NCI-H1048 (cell line): ENCODE measurements at places on chromosomes 1 and 21.

DNA sequence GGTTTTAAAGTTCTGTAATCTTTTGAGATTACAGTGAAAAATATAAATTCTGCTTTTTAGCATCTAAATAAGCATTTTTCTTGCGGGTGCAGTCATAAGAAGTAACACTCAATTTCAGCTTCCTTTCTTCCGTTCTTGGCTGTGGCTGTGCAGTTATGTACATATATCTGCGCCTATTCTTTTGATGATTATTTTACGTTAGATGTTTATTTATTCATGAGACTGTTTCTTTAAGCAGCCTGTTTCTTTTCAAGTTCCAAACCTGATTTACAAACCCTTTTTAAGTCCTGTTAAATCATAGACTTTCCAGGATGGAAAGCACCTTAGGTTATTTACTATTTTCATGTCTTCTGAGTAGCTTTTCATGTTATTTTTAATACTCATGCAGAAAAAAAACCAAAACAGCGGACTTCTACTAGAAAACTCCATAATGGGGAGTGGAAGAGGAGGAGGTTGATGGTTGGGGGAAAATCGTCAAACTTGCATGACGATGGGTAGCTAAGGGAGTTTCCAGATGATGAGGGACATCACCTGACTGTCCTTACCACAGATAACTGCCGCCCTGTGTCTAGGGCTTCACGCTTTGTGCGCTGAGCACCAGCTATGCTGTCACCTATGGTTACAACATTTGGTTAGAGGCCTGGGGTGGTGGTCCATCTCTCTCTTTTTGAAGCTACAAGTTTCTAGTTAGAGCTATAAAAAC is 2.6 kb downstream of the PRDM2 start:
- DNase-seq: no peak

- no peak for DNase-seq
These were observed 11.5 kb downstream of the ALDH4A1 start for GRCh38 chr1:18890706-18891425.

GRCh38 chr1:111507411-111508201 is 4.2 kb upstream of the ADORA3 start:
- DNase-seq: no peak

- DNase-seq: no peak
These were observed 2.1 kb downstream of the SETDB1 start for GRCh38 chr1:150928286-150928685.

- no peak for DNase-seq
These were observed 123.7 kb upstream of the EDN2 start for GRCh38 chr1:41608211-41608610.

DNA sequence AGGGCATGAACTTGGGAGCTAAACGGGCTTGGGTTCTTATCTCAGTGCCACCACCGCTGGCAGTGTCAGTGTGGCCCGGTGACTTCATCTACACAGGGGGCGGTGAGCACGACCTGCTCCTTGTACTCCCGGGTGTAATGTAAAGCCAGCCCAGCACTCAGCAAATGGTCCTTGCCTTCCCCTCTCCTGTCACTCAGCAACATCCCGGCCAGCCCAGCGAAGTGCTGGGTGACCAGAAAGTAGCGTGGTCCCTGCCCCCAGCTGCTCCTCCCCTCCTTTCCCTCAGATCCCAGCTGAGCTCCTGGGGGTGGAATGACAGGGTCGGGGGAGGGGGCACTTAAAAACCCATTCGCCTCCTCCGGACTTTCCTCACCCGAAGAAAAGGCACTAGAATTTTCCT is 7.2 kb downstream of the KCNN3 start:
- DNase-seq: no peak

- no peak for DNase-seq
These were observed 180.1 kb downstream of the CAMTA1 start for GRCh38 chr1:6965083-6965934.

- peak; percentile 99 for DNase-seq
These were observed at the start of gene EPRS1 for GRCh38 chr1:220046052-220046930. Gene EPRS1 (minus strand): TSS chr1:220046505. CDS start chr1:220046388, 117 bp downstream.

- no peak for DNase-seq
These were observed 19.8 kb downstream of the OLFML2B start for GRCh38 chr1:162003830-162004215.

DNA sequence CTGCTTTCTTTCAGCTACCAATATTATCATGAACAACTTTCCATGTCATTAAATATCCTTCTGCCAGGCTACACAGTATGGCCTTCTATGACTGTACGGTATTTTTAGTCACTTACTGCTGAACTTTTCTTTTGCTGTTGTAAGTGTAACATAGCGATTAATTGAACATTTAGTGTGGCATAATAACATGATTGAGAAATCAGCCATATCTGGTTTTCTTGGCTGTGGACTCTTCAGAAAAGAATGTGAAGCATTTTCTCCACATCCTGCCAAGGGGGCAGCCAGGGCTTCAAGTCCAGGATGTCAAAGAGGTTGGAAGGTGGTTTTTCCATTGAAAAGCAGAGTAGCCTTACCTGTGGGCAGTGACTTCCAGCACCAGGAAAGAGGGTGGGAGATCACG is 8.8 kb upstream of the AHCYL1 start:
- no peak for DNase-seq

DNA sequence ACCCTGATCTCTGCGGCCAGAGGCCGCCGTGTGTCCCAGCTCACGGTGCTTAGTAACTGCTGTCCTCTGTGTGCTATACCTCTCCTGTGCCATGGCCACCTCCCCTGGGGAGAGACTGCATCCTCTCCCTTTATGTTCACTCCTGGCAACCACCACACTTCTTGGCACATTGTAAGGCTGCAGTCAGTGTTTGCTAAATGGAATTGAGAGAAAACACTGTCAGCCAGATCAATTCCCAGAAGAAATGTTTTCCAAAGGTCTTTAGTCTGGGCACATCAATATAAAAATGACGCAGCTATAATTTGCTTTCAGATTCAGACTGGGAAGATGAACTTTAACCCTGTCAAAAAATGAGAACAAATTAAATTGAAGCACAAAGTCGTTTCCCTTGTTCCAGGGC is 96.8 kb downstream of the BEND5 start:
- no peak for DNase-seq

GRCh38 chr1:47382399-47382983 is 33.6 kb upstream of the FOXE3 start:
- DNase-seq: no peak

- no peak for DNase-seq
These were observed 351.2 kb downstream of the SMYD3 start for GRCh38 chr1:246155923-246156322.

- DNase-seq: no peak
These were observed 784.4 kb upstream of the ADGRL4 start for GRCh38 chr1:79790950-79791349.

GRCh38 chr1:166017395-166017794 is 149.4 kb downstream of the FAM78B start:
- no peak for DNase-seq

DNA sequence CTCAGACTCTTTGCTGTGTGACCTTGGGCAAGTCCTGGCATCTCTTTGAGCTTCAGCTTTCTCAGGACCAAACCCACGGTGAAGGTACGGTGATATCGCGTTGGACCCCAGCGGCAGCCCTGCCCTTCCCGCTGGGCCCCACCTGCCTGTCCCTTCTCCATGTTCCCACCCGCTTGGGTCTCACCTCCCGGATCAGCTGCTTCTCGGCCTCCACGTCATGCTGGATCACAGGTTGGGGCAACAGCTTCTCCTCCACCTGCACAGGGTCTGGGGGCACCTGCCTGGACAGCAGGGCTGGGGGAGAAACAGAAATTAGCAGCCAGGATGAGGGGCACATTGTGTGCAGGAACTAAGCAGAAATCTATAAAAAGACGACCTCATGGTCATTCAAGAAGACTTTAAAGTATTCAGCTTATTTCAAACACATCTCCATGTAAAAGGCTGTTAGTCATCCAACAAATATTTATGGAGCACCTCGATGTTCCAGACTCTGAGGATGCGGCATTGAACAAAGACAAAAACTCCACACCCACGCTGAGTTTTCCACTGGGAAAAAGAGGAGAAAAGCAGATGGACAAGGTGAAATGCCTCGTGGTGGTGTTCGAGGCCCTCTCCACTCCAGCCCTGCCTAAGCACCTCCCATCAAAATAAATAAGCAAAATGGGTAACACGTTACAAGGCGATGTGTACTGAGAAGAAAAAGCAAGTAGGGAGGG is 19.5 kb downstream of the KIF17 start:
- no peak for DNase-seq

DNA sequence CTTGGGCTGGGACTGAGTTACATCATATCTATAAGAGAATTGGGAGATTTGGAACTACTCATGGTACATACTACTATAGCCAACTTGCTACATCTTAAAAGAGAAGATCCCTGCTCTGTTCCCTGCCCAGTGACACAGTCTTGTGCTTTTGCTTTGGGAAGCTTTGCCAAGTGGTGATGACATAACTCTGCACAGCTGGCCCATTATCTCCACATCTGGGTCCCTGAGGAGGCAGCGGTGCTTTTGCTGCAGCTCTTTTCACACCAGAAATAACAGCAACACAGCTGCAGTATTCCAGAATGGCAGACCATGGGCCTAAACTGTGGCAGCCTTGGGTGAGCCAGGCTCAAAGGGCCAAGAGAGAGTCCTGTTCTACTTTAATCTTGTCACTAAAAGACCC is 296.0 kb downstream of the HHAT start:
- DNase-seq: no peak

DNA sequence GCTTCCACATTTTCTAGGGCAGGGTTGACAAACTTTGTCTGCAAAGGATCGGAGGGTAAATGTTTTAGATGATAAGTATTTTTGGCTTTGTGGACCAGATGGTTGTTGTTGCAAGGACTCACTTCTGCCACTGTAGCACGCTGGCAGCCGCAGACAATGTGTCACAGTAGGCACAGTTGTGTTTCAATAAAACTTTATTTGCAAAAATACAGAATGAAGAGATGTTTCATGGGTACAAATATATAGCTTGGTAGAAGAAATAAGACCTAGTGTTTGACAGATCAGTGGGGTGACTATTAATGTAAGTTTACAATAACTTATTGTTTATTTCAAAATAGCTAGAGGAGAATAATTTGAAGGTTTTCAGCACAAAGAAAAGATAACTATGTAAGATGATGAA is 127.8 kb downstream of the GRIK3 start:
- DNase-seq: no peak

GRCh38 chr1:18134324-18135046 is 26.9 kb downstream of the IGSF21 start:
- no peak for DNase-seq

GRCh38 chr1:115768549-115768948 is at the start of gene CASQ2:
Gene CASQ2 (minus strand): TSS chr1:115768714. CDS start chr1:115768541, 173 bp downstream.
- DNase-seq: no peak

DNA sequence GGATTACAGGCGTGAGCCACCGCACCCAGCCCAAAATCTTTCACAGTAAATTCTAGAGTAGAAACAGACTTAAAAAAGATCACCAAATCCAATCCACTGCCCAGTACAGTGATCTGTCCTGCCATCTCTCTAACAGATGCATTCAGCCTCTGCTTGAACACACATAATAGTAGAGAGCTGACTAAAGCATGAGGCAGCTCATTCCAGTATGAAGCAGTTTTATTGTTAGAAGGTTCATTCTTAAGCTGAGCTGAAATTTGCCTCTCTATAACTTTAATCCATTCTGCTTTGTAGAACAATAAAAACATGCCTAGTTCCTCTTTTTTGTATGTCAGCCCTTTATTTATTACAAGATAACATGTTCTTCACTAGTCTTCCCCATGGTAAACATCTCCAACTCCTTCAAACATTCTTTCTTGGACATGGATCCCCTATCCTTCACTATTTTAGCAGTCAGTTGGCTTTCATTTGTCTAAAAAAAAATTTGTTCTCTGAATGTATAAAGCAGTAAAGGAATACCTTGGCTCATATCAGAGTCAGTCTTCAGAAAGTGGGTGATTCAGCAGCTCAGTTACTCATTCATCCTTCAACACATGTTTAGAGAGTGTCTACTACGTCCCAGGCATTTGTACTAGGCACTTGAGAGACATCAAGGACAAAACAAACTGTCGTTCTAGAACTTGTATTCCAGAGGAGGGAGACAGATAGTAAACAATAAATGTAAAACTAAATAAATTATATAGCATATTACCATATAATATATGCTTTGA is 10.7 kb upstream of the PTBP2 start:
- DNase-seq: no peak

- DNase-seq: no peak
These were observed 3.1 kb downstream of the AKIRIN1 start for GRCh38 chr1:38994196-38994595.

DNA sequence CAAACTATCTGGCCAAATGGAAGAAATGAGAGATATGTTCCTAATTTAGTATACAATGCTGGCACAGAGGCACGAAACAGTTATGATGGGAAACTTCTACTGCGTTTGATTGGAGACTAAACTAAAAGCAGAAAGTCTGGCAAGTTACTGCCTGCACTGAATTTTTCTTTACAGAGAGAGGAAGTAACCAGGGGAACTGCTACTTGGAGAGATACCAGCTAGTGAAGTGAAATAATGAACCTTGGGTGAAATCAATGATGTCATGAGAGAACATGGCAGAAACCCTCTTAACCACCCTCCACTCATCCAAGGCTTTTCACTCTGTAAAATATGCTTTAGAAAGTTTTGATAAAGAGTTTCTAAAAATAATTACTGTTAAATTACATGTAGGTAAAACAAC is 29.3 kb downstream of the NIBAN1 start:
- DNase-seq: no peak

- DNase-seq: no peak
These were observed 741.4 kb downstream of the PLA2G4A start for GRCh38 chr1:187570166-187570565.

- DNase-seq: peak; percentile 54
These were observed 21.8 kb upstream of the SDHB start for GRCh38 chr1:17075470-17076255.

- DNase-seq: no peak
These were observed 4.0 kb upstream of the PLEKHM2 start for GRCh38 chr1:15680131-15680530.

DNA sequence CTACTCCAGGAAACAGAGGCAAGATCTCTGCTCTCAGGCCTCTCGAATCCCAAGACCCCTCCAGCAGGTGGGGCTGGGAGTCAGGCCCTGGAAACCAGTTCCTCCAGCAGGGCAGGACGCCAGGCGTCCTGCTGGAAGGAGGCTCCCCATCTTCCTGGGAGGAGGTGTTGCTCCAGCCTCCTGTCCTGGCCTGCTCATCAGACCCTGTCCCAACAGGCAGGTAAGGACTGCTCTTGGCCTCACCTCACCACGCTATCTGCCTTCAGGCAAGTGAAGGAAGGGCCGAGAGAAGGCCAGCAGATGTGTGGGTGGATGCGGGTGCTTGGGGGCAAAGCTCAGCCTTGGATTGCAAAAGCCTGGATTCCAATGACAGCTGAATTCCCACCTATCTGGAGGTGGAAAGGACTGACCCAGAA is 82.9 kb downstream of the SSBP3 start:
- no peak for DNase-seq
